Occipital lobe (tissue), 3 donors: ENCODE measurements at places on chromosomes 7 and 10. TPM values are rescaled to one million over a fixed set of nuclear protein-coding genes. Genes with fewer than 3 reads are reported as not detected.

PKD2L1 gene
- total RNA-seq = 0.62 TPM

PLCE1 gene
- 10.1 TPM for total RNA-seq

SFRP4 gene
- total RNA-seq = 1.1 TPM

ODAD2 gene
- total RNA-seq = 1.9 TPM

CYP2C19 gene
- total RNA-seq = 0.16 TPM

CYP2E1 gene
- 10.5 TPM for total RNA-seq

ICA1 gene
- total RNA-seq = 49.8 TPM

THSD7A gene
- 41.0 TPM for total RNA-seq

STAMBPL1 gene
- 7.8 TPM for total RNA-seq

MACROH2A2 gene
- 23.6 TPM for total RNA-seq

PLXDC2 gene
- 12.5 TPM for total RNA-seq

CCDC146 gene
- 15.4 TPM for total RNA-seq

WDR86 gene
- total RNA-seq = 50.2 TPM

ASAH2 gene
- 1.7 TPM for total RNA-seq

EPHB6 gene
- total RNA-seq = 55.8 TPM

CXCL12 gene
- total RNA-seq = 19.0 TPM

RAPGEF5 gene
- 81.4 TPM for total RNA-seq

CUZD1 gene
- total RNA-seq = 0.31 TPM

WNT2 gene
- total RNA-seq = 0.16 TPM

FZD8 gene
- 21.2 TPM for total RNA-seq

CNTNAP2 gene
- 37.3 TPM for total RNA-seq

RAB18 gene
- 109 TPM for total RNA-seq

KMT2C gene
- 77.7 TPM for total RNA-seq

TAF3 gene
- total RNA-seq = 2.7 TPM

LDB3 gene
- total RNA-seq = 0.16 TPM

CTAGE6 gene
- not detected for total RNA-seq

FKBP6 gene
- not detected for total RNA-seq

C10orf71 gene
- not detected for total RNA-seq

GNG11 gene
- 4.5 TPM for total RNA-seq

PIP gene
- total RNA-seq = not detected

BEND7 gene
- total RNA-seq = 4.8 TPM
